ENCODE measurements at places on chromosomes 13 and 19. TPM values are rescaled to one million over a fixed set of nuclear protein-coding genes. Genes with fewer than 3 reads are reported as not detected.

GRCh38 chr13:89205856-89206520 lies 1534.8 kb downstream of the SLITRK5 start:
- no peak for DNase-seq

Gene ZGLP1
- total RNA-seq: 0.88 TPM

DNA sequence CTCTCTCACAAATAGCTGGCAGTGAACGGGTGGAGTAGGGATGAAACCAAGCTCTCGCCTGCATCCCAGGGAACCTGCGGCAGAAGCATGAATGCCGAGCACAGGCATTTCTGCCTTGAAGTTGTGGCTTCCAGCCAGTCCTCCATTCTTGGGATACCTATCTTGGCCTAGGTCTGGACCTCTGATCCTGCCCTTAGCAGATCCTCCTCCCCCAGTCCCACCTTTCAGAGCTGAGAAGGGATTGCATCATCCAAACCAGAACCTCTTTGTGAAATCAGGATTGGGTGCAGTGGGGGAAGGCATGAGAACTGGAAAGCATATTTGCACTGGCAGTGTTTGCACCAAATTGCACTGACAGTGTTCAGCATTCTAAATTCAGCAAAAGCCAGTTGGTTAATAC lies 5.8 kb downstream of the ZNF780A start:
- DNase-seq: no peak

- no peak for DNase-seq
Observed at GRCh38 chr19:20107301-20107700, 29.5 kb downstream of the ZNF90 start.

DNA sequence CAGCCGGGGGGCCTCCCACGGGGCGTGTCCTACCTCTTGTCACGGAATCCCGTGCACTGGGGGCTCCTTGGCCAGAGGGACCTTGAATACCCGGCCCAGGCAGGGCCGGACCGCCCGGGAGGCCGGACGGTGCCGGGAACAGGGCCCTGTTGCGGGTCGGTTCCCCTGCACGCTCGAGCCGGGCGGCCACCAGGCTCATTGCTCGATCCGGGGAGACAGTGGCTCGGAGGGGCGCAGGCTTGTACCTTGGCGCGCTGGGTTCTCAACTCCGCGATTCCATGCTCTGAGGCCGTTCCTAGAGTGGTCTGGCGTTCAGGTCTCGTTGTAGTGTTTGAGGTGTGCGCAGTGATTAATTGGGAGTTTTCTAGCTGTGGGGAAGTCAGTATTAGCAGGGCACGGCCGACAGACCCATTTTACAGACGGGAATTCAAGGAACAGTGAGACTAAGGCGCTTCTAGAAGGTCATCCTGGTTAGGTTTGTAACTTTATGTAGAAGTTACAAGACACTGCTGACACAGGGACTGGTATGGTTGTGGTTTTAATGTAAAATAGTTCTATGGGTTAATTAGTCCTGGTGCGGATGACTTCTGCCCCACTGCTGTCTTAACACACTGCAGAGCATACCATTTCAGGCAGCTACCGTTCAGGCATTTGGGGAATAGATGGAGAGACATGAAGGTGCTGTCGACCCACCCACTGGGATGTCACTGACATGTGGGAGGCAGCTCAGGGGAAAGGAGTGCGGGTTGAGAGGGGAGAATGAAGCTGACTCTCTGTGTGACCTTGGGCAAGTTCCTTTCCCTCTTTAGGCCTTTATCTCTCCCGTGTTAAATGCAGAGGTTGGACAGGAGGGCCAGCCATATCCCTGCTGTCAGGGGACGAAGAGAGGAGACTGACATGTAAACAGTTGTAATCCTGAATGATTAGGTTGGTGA lies 592 bp downstream of the CLPTM1 start:
- no peak for DNase-seq

Gene SIGLECL1
- total RNA-seq: not detected

All from RPMI7951 (cell line).